ENCODE measurements at places on chromosomes 2 and 18.

DNA sequence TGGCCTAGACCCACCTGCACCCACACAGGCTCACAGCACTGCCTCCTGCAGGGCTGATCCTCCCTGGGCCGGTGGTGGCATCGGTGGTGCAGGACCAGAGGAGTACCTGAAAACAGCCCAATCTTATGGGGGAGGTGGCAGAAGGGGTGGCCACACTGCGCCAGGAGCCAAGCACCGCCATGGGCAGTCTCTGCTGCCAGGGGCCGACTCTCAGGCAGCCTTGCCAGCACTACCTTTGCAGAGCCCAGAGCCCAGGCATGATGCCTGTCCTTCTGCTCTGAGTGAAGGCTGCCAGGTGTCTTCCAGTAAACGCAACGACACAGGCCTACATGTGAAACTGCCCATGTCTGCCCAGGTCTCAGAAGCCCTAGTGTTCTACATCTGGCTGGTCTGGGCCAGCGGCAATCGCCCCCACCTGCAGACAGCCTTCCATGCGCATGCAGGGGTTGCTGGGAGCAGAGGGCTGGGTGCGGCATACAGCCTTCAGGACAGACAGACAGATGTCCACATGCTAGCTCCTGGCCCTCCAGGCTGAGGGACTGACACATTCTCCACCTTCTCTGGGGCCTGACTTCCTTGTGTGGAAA is 6.8 kb downstream of the HS6ST1 start:
- no peak for DNase-seq

DNA sequence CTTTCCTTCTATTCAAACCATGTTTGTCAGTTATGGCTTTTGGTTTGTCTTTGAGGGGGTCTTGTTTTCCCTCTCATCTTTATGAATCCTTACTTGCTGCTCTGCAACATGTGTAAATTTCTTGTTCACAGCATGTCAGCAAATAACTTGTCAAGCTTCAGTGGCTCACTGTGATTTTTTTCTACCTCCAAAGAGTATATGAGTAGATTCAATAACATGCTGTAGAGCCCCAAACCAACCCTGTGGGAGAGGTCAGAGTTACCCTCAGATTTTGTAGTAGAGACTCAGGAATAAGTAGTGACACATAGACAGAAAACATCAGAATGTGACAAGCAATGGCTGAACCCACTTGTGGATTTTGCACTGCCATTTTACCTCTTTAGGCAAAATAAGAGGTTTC is 121.6 kb downstream of the PLCL1 start:
- DNase-seq = no peak

DNA sequence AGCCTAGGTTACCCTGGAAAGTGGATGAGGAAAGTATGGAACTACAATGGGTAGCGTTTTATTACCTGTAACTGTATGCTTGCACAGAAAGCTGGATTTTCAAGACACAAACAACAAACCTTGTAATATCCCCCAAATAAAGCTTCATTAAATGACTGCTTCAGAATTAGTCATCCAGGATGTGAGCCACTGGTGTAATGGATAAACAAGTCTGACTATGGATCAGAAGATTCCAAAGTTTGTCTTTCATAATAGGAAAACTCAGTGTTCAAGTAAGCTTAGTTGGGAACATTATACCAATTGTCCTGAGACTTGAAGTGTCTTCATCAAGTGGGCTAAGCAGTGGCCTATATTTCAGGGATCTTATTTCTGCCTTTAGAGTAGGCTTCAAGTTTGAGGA is 518.8 kb downstream of the LRP1B start:
- DNase-seq = no peak

GRCh38 chr18:36321658-36322407 is 24.3 kb downstream of the FHOD3 start:
- no peak for DNase-seq

- DNase-seq = no peak
Measured at GRCh38 chr2:40363231-40363630, 88.7 kb downstream of the SLC8A1 start.

- DNase-seq = no peak
Measured at GRCh38 chr2:36734304-36734703, 37.8 kb downstream of the VIT start.

DNA sequence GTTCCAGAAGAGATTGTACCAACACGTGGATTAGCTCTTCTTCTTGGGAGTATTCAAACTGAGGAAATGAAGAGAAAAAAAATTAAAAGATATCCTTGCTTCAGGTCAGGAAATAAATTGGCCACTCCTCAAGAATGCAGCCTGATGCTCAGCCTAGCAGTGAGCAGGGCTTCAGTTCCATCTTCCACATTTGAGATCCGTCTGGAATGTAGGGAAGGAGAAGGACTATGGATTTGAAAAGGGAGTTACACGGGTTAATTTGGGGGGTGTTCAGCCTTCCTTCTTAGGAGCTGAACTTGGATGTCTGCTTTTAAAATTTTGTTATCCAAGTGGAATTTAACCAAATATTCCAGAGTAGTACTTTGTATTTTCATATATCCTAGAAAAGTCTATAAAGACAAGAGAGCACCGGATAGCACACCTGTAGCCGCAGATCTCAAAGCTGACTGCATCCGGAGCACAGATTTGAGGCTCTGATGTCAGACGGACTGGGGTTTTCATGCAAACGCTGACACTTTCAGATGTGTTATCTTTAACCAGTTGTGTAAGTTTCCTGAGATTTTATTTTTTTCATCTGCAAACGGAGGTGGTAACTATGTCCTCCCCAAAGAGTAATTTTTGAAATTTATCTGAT is 99.3 kb downstream of the COPS8 start:
- no peak for DNase-seq

DNA sequence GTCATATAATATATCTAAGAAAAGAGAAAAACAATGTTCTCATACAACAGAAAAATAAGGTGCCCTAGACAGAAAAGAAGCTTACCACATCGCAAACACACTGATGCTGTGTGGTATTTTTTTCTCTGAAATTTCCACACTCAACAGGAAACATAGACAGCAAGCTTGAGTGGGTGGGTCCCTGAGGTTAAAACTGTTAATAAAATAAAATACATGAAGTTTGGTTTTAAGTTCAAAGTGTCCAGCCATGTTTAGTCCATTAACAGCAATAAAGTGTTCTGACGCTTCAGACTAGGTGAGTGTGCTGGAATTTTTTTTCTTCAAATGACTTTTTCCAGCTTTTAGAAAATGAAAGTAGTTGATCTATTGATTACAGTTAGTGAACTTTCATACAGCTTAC is 83.3 kb upstream of the EPB41L5 start:
- no peak for DNase-seq

DNA sequence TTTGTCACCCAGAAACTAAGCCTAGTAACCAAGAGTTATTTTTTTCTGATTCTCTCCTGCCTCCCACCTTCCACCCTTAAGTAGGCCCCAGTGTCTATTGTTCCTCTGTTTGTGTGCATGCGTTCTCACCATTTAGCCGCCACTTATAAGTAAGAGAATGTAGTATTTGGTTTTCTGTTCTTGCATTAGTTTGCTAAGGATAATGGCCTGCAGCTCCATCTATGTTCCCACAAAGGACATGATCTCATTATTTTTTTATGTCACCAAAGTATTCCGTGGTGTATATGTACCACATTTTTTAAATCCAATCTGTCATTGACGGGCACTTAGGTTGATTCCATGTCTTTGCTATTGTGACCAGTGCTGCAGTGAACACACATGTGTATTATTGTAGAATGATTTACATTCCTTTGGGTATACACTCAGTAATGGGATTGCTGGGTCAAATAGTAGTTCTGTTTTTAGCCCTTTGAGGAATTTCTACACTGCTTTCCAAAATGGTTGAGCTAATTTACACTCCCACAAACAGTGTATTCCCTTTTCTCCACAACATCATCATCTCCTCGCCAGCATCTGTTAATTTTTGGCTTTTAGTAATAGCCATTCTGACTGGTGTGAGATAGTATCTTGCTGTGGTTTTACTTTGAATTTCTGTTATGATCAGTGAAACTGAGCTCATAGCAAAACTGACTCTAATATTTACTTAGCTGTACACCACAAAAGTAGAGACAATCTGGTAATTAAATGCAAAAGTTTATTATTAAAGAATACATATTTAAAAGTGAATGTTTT is 660.1 kb upstream of the SLC8A1 start:
- no peak for DNase-seq

- DNase-seq = no peak
Measured at GRCh38 chr18:5969989-5970403, 74.7 kb upstream of the TMEM200C start.

GRCh38 chr2:238024986-238025385 is 35.8 kb upstream of the SCLY start:
- no peak for DNase-seq

- DNase-seq = no peak
Measured at GRCh38 chr18:66682855-66683322, 79.0 kb upstream of the CDH19 start.

DNA sequence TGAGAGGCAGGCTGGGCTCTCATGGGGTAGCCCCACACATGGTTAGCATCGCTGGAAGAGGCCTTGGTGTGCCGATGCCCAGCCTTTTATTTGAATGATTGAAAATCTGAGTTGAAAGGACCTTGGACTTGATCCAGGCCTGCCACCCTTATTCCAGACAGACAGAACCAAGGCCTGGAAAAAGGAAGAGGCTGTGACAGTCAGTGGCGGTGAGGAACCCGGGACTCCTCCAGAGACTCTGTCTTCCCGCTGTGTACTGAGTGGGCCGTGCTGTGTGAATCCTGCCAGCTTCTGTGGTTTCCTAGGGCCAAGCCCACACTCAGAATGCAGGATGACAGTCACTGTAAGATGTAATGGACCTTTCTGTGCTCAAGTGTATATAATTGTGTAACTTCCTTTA is 218.5 kb downstream of the LDLRAD4 start:
- no peak for DNase-seq

DNA sequence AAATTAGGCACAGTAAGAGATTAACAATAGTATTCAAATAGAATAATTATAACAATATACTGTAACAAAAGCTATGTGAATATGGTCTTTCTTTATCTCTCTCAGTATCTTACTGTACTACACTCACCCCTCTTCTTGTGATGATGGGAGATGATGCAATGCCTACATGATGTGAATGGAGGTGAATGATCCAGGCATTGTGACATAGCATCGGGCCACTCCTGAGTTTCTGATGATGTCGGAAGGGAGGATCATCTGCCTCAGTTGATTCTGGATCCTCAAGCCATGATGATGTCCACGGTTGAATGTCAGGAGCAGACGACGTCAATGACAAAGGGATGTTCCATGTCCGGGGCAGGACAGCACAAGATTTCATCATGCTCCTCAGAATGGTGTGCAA is 268.3 kb upstream of the MGAT5 start:
- DNase-seq = no peak

- DNase-seq = no peak
Measured at GRCh38 chr2:199470672-199471442, 13.1 kb upstream of the SATB2 start.

GRCh38 chr2:74576863-74577229 is 22.3 kb downstream of the DOK1 start:
- no peak for DNase-seq

- DNase-seq = no peak
Measured at GRCh38 chr2:219309278-219309677, at the start of gene PTPRN. PTPRN (minus strand) TSS chr2:219309401; CDS start chr2:219309332, 69 bp downstream.

GRCh38 chr2:235402422-235402821 is 91.4 kb upstream of the AGAP1 start:
- no peak for DNase-seq

DNA sequence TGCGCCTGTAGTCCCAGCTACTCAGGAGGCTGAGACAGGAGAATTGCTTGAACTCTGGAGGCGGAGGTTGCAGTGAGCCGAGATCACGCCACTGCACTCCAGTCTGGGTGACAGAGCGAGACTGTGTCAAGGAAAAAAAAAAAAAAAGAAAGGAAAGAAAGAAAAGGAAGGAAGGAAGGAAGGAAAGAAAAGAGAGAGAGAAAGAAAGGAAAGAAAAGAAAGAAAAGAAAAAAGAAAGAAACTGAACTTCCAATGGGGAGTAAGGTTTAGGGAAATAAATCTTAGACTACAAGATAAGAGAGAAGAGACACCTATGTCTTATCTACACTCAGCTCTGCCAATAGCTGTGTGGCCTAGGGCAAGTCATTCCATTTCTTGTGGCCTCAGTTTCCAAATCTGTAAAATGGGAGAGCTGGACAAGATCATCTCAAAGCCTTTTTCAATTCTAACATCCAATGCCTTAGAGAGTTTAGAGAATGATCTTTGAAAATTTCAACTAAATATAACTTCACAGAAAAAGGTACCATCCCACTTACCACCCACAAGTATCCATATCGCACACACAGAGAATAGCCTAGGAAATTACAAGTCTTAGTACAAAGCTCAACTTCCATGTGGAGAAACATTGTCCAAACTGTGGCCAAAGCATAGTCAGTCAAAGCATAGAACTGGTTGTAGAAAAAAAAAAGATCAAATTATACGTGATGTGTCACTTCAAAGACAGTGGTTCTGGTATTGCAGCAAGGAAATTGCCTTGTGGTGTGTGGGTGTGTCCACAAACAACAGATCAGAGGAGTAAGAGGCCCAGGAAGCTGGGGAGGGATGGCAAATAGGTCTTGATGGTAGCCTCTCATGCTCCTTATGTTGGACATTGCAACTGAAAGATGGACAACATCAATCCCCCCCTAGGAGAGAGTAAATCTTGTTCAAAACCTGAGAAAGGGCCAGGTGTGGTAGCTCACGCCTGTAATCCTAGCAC is 42.4 kb downstream of the SLC14A2 start:
- no peak for DNase-seq

GRCh38 chr2:160460333-160460731 is 33.3 kb downstream of the RBMS1 start:
- DNase-seq = no peak

DNA sequence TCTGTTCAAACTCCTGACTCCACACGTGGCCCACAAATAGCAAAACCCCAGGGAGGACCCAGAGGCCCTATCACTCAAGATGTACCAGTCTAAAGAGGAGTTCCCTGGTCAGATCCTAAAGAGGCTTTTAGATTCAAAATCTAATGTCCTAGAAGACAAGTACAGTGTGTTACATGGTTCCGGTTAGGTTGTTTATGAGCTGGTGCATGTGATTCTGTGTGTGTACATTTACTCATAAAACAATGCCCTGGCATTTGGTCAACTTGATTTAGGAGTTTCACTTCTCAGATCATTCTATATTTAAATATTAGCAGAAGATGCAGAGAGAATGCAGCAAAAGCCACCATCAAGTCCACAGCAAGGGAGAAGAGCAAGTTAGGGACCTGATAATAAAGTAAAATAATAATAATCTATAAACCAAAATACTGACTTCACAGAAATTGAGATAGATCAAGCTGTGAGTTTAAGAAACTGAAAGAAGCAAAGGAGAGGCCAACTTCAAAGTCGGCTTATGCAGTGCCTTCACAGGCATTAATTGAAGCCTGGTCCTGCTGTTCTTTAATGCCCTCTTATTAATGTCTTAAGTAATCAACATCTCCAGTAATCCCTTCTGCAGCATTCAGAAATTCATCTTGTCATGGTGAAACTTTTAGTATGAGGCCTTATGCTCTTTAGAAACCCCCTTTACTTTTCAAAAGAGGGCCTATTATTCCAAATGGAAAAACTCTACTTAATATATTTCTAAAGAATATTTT is 4.2 kb upstream of the AP1S3 start:
- DNase-seq = no peak

- no peak for DNase-seq
Measured at GRCh38 chr18:74899554-74899953, 301.9 kb downstream of the ZNF407 start.

- DNase-seq = no peak
Measured at GRCh38 chr18:10453806-10454680, at the start of gene APCDD1. APCDD1 (plus strand) TSS chr18:10454635; CDS start chr18:10454982, 347 bp downstream.

GRCh38 chr2:50820176-50820575 is 211.8 kb downstream of the NRXN1 start:
- DNase-seq = no peak
